ENCODE measurements at places on chromosomes 5 and 9.

GRCh38 chr5:570886-571285, 41.3 kb upstream of the CEP72 start:
- no peak for DNase-seq

GRCh38 chr5:90424245-90424644, 14.7 kb upstream of the CETN3 start:
- no peak for DNase-seq

GRCh38 chr5:18305288-18305924, 671.1 kb downstream of the TAF11L14 start:
- peak; percentile 31 for DNase-seq

- no peak for DNase-seq
Observed at GRCh38 chr5:33316773-33317172, 124.0 kb upstream of the TARS1 start.

DNA sequence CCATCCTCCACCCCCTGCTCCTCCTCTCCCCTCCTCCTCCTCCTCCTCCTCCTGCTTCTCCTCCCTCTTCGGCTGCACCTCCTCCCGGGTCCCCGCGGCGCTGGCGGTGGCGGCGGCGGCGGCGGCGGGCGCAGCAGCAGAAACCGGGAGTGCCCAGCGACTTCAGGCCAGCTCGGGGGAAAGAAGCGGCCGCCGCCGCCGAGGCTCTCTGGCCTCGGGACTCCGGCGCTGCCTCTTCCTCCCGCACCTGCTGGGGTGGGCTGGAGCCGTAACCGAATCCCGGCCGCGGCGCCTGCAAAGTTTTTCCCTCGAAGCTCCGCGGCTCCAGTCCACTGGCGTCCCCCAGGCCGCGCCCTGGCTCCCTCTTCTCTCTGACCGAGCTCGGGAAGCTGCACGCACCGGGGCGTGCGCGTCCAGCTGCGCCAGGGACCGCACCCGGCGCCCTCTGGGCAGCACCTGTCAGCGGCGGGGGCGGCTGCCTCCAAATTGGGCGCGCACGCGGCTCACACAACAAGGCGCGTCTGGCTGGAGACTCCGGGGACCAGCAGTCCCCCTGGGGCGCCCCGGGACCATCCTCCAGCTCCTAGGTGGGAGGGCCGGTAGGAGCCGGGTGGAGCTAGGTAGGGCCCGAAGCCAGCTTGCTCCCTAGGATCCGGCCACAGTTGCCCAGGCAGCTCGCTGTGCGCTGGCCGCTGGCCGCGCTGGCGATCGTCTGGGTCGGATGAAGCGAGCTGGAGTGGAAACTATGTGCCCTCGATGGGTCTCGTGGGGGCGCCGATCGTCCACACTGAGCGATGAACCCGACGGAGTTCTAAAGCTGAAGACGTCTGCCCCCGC, at the start of gene MCTP1:
TSS of gene MCTP1 (minus strand) at position 523 of the 837 bp plus-strand sequence.
- no peak for DNase-seq

GRCh38 chr5:68214482-68215207, 911 bp upstream of the PIK3R1 start:
- no peak for DNase-seq
